ENCODE measurements at places on chromosomes 1 and 21.
A peak's percentile ranks its signal among the peaks of the same experiment; 100 is the strongest.

DNA sequence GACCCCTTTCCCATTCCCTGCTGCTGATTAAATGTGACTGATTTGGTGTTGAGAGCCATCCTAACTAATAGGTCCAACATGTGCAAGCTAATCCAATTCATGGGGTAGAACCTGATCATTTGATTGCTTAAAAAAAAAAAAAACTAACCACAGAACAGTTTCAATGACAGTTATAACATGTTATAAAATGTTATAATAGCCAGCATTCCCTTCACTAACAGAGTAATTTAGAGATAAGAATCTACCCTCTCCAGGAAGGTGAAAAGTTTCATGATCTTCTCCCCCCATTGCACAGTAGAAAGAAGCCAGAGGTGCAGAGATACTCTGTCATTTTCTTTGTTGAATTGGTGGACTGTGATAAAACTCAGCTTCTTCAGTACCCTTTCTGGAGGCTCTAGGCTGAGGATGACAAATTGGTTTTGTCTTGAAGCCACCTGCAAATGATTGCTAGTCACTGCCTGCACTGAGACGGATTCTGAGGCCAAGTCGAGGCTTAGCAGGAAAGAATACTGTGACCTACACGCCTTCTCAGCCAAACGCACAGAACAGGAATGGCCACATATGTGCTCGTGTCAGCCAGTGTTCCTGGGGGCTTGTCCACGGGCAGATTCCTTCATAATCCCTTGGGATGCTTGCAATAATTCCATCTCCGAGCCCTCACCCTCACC, 215.7 kb upstream of the IRF2BP2 start:
- DNase-seq, result peak; percentile 87

GRCh38 chr1:178275553-178275952, 181.6 kb downstream of the RASAL2 start:
- DNase-seq, result no peak

GRCh38 chr21:24188506-24188905, 1418.8 kb downstream of the MRPL39 start:
- no peak for DNase-seq

- DNase-seq, result peak; percentile 72
Measured at GRCh38 chr1:162944974-162945674, 84.1 kb upstream of the CCDC190 start.

DNA sequence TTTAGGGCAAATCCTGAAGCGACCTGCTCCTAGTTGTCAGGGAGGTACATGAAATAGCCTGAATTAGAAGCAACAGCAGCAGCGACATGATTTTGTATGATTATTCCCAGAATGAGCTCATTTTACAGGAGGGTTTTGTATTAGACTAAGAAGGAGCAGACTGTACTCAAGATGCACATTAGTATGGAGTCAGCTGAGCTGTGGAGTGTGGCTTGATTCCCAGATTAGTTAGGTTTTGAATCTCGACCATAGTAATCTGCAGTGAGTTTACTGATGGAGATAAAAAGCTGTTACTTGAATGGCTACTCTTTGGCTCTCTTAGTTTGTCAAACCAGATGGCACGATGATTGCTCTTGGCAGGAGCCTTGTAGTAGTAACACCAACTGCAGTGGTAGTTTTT, 143.1 kb downstream of the PHTF1 start:
- DNase-seq, result no peak

- no peak for DNase-seq
Measured at GRCh38 chr1:170931650-170932049, 3.7 kb upstream of the MROH9 start.

GRCh38 chr1:203797948-203798655, 2.7 kb downstream of the ZBED6 start:
- no peak for DNase-seq

- DNase-seq, result no peak
Measured at GRCh38 chr1:182181167-182181572, 119.7 kb upstream of the ZNF648 start.

GRCh38 chr1:32874860-32875752, 4.4 kb upstream of the FNDC5 start:
- DNase-seq, result no peak

- no peak for DNase-seq
Measured at GRCh38 chr1:206770531-206771337, at the start of gene IL19. Gene IL19 (plus strand): TSS chr1:206770773. CDS start chr1:206836663, 65,890 bp downstream.

DNA sequence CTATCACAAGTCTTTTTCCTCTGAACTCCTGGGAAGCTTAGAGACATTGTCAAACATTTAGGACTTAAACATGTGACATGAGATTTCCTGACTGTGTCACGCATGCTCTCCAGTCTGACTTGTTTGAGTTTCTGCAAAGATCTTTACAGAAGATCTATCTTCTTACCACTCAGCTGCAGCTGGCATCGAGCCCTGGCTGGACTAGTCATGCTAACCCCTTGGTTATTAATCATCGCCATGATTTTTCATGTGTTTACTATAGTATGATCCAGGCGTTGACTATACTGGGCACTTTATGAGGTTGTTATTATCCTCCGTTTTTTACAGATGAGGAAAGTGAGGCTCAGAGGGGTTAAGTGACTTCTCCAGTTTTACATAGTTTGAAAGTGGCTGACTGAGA, 18.1 kb upstream of the IRF2BP2 start:
- no peak for DNase-seq

DNA sequence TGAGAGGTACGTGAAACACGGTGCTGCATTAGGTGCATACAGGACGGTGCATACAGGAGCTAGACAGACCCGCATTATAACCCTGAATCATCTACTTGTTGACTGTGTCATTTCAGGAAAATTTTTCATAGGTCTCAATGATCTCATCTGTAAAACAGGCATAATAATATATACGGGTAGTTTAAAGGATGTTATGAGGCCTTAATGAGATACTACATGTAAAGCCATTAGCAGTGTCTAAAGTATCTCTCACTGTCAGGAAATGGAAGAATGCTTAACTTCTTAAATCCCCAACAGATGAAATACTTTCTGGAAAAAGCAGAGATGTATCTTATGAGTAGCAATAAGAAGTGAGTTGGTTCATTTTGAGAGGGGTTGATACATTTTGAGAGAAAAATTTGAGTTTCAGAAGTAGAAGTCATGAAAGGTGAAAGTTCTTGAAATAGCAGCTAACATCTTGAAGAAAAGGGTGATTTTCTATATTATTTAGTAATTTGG, 669.6 kb downstream of the PTPRC start:
- no peak for DNase-seq

DNA sequence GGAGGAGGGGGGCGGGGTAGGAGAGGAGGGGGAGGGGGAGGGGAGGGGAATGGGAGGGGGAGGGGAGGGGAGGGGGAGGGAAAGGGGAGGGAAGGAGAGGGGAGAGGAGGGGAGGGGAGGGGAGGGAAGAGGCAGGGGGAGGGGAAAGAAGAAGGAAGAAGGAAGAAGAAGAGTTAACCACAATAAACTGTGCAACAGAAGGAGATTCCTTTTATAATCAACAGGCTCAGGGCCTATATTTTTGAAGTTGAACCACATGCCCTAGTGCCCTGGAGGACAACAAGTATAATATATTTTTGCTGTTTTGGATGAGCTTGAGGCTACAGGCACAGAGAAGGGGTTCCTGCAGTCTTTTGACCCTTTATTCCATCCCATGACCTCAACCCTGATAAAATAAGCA, 228.2 kb upstream of the IRF2BP2 start:
- DNase-seq, result no peak
